Endodermal cell (in vitro differentiated cells): ENCODE measurements at places on chromosomes 6 and 20. TPM values are rescaled to one million over a fixed set of nuclear protein-coding genes. Genes with fewer than 3 reads are reported as not detected.

- no peak for DNase-seq
These were observed 14.0 kb upstream of the MAPK13 start for GRCh38 chr6:36116066-36116864.

GRCh38 chr20:13220904-13221297, at the start of gene ISM1:
Gene ISM1 (plus strand): TSS chr20:13221274. CDS start chr20:13221777, 503 bp downstream.
- DNase-seq: peak; percentile 81

DNA sequence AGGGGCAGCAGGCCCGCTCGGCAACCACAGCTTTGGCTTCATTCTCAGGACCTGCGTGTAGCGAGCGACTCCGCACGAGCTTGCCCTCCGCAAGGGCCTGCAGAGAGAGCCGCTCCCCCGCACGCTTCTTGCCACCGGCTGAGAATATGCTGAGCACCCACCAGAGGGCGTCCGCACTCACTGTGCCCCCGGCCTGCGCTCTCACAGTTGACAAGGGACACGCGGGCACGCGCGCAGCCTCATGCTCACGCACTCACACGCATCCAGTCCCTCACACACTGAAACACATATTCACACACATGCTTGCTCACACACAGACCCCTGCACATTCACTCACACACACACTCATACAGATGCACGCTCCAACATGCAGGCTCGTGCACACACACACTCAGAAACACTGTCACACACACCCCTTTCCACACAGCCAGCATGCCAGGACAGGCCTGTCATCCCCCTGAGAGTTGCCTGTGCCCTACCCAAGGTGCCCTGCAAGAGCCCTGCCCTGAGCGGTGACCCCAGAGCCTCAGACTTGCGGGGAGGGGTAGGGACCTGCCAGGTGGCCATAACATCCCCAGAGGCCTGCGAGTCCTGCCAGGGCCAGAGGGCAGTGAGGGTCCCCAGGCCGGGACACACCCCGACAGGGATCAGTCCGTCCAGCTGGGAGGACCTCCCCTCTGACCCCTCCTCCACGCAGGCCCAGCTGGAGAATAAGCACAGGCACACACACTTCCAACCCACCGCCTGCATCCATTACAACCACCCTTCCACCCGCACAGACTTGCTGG, 174.1 kb downstream of the BMP7 start:
- DNase-seq: peak; percentile 91

DNA sequence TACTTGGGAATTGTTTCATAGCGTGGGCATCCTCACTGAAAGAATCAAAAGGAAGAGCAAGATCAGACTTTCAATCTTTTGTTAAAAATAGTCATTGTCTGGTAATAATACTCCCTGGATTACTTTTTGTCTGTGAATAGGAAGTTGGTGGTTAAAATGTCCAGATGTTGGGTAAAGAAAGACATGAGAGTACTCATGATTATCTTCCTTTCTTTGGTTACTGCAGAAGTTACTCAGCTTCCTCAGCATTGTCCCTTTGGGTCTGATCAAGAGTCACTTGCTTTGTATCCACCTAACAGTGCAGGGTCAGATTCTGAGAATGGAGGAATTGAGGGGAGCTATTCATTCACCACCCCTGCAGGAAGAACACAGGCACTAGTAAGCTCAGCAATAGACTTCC, 54.6 kb downstream of the RIN2 start:
- DNase-seq: no peak

DNA sequence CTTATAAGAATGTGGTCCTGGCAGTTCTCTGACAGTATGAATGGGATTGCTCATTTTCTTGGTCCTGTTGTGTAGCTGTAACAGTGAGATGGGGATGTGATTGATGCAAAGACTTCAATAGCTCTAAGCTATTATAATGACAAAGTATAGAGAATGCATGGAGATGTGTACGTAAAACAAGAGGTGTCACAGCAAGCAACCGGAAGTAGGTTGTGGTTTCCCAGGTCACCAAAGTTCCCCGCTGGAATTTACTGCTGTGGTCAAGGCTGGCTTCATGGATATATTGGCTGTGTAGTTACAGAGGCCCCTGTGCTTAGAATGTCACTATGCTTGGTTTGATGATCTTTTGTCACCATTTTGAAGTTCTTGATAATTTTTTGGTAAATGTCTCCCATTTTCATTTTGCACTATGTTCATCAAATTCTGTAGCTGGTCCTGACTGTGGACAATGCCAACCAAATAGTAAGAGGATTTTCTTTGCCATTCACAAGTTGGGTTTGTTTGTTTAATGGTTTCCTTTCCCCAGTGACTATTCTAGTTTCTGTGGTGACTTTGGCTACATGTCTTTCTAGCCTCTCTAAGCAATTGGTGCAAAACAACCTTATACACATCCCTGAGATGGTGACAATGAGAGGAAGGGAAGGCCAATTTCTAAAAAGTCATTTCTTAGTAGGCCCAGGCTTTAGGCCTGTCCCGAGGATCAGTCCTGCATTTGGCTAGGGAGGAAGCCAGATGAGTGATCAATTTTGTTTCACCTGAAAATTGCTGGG, 10.5 kb downstream of the DNAH8 start:
- DNase-seq: no peak

GRCh38 chr6:133358574-133359150, 117.5 kb downstream of the EYA4 start:
- no peak for DNase-seq

- DNase-seq: no peak
These were observed 166.5 kb downstream of the KIF6 start for GRCh38 chr6:39558591-39559190.

DNA sequence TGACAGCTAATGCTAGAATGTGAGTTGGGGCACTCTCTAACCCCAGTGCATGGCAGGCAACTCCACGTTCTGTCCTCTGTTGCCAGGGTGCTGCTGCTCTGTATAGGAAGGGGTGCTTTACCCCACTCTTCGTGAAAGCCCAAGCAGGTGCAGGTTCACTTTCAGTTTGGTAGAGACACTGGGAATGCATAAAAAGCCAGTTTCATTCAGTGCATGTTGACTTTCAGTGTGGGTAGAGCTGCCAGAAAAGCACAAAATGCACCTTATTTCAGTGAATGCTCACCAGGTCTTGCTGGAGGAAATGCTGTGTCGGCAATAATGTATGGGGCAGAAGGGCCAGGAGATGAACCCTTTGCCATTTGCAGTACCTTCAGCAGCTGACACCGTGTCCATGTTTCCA, 62.1 kb upstream of the ADGRB3 start:
- no peak for DNase-seq

GRCh38 chr6:3533981-3534380, 77.1 kb upstream of the SLC22A23 start:
- DNase-seq: no peak

DNA sequence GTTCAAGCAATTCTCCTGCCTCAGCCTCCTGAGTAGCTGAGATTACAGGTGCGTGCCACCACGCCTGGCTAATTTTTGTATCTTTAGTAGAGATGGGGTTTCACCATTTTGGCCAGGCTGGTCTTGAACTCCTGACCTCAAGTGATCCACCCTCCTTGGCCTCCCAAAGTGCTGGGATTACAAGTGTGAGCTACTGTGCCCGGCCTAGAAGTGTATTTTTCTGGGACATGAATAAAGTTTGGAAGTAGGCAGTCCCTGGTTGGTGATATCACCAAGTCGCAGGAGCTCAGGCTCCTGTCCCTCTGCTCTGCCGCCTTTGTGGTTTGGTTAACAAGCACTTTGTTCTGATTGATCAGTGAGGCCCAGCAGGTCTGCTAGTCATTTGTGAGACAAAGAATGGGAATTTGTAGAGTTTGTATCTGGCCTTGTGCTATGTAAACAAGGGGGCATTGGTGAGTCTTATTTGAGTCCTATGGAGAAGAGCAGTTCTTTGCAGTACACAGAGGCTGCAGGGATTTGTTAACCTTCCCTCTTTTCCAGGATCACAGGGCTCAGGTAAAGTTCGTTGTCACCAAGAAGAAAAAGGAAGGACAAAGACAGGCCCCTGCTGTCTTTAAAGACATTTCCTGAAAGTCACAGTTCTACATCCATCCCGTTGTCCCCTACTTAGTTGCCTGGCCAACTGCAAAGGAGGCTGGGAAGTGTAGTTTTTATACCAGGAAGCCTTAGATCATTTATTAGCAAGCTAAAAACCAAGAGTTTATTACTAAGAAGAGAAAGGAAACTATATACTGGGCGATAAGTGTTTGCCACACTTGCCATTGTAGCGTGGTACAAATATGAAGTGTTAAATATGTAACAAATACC, 13.1 kb downstream of the MTHFD1L start:
- DNase-seq: peak; percentile 83

DNA sequence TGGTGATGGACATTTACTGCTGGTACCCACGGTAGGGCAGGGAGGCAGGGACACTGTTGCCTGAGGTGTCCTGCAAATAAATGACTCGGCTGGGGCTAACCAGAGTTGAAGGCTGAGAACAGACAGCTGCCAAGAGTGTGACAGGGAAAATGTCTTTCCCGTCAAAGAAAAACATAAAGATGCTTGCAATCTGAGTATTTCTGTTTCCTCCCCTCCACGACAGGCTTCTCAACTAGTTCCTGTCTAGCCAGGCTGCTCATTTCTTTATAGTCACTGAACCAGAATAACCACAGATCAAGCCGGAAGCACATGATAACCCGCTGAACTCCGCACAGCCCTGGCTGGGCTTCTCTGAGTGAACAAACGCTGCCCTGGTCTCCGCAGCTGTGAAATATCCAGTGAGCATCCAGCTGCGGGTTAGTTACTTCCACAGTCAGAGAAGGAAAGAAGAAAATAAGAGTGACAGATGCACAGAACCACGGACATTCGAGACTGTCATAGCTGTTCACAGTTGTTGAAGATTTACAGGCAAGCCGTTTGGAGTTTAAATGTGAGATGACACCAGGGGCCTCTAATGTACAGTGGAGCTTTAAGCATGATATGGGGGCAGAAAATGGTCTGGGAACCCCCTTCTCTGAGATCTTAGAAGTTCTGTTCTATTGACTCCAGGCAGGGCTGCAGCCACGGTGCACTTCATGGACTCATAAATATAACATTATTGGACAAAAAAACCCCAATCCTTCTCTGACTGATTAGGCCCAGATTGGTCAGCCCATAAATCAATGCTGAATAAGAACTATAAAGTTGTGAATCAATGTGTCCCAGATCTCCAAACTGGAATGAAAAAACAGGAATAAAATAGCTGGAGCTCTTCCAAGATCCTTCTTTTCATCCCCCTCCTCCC, 299.9 kb upstream of the SUPT3H start:
- peak; percentile 31 for DNase-seq

GRCh38 chr20:1177680-1178079, 7.1 kb downstream of the TMEM74B start:
- peak; percentile 88 for DNase-seq

DNA sequence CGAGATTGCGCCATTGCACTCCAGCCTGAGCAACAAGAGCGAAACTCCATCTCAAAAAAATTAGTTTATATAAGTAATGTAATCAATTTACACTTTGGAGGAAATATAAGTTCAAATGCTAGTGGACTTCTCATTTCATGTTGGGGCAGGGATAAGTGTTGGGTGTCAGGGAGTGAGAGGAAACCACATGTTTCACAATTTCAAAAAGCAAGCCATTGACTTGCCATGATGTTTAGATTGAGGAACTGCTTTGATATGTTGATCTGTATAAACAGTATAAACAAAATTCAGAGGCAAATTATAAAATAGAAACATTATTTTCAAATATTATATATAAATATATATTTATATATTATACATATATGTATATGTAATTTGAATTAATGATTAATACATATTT, 42.7 kb downstream of the FILIP1 start:
- DNase-seq: no peak

DNA sequence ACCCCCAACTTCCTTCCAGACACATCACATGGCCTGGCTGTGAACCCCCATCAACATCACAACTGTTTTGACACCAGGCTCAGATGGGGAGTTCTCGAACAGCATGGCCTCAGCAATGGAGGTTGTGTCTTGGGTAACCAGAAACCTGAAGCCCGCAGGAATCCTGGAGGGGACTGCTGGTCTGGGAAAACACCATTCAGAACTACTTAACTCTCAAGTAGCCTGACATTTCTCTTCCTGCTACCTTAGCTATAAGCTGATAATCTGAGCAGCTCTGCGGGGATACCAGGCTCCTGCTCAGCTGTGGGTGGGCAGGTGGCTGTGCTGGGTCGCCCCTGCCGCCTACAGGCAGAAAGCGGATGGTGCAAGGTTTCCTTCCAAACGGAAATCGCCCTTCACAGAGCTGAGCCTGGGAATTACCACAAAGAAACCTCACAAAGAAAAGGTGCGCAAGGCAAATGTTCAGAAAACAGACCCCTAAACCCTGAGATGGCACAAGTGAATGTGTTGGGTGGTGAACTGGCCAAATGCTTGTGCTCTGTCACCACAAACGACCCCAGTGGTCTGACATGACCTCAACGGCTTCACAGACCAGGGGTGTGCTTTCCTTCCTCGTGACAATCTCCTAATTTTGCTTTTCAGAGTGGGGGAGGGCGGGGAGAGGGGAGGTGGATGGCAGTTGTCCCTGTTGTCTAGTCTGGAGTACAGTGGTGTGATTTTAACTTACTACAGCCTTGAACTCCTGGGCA, 29.5 kb downstream of the SNX5 start:
- DNase-seq: peak; percentile 95

DNA sequence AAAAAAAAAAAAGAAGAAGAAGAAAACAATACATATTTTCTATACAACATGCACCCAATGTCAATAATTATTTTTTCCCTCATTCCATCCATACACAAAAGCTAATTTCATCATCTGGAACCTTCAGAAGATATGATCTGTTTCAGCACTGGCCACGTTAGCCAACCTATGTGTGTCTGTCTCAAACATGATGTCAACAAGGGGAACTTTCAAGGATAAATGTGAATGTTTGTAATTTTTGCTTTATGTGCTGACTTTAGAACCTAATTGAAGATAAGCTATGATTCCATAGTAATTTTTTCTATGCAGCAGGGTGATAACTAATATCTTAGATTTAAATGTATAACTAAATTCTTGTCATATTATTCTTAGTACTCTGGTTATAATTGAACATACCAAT, 37.9 kb downstream of the IPCEF1 start:
- DNase-seq: no peak

- DNase-seq: peak; percentile 84
These were observed 12.4 kb downstream of the GRM1 start for GRCh38 chr6:146041282-146041681.

DNA sequence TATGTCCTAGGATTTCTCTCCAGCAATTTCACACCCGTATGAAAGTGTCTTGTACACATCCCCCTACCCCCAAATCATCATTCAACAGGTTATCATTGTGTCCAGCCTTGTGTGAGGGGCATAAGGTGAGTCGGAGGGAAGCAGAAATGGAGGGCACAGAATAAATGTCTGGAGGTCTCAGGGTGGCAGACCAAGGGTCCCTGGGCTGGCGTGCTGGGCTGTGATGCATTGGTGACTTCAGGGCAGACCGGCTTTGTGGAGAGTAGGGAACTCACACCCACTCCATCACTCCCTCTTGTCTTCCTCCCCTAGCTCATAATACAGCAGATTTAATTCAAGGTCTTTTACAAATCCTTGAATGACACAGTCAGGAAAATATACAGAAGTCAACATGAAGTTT, 191.7 kb upstream of the PMEPA1 start:
- DNase-seq: no peak

- DNase-seq: no peak
These were observed 113.0 kb downstream of the GMDS start for GRCh38 chr6:2132416-2132815.

- DNase-seq: peak; percentile 80
These were observed 9.2 kb downstream of the ADAM33 start for GRCh38 chr20:3672547-3673171.

The MACROD2 gene
- 2.0 and 2.3 TPM in 2 replicates for total RNA-seq

The SLC13A3 gene
- 7.7 to 9.0 TPM (median 8.9 TPM) in 3 replicates for total RNA-seq

The LGSN gene
- total RNA-seq: not detected in 3 replicates

The HNF4A gene
- 53.5 to 60.8 TPM (median 58.0 TPM) in 3 replicates for total RNA-seq

The KIF25 gene
- total RNA-seq: 1.3 to 1.6 TPM (median 1.3 TPM) in 3 replicates

The FAM217A gene
- not detected in 3 replicates for total RNA-seq

The THBD gene
- 1.2 and 1.6 TPM in 2 replicates for total RNA-seq
